ENCODE measurements at places on chromosomes 5 and 9.

GRCh38 chr5:141484310-141484640 lies 555 bp upstream of the PCDHGC4 start:
- no peak for DNase-seq

- DNase-seq: no peak
Measured at GRCh38 chr5:146313027-146313426, 25.6 kb upstream of the POU4F3 start.

DNA sequence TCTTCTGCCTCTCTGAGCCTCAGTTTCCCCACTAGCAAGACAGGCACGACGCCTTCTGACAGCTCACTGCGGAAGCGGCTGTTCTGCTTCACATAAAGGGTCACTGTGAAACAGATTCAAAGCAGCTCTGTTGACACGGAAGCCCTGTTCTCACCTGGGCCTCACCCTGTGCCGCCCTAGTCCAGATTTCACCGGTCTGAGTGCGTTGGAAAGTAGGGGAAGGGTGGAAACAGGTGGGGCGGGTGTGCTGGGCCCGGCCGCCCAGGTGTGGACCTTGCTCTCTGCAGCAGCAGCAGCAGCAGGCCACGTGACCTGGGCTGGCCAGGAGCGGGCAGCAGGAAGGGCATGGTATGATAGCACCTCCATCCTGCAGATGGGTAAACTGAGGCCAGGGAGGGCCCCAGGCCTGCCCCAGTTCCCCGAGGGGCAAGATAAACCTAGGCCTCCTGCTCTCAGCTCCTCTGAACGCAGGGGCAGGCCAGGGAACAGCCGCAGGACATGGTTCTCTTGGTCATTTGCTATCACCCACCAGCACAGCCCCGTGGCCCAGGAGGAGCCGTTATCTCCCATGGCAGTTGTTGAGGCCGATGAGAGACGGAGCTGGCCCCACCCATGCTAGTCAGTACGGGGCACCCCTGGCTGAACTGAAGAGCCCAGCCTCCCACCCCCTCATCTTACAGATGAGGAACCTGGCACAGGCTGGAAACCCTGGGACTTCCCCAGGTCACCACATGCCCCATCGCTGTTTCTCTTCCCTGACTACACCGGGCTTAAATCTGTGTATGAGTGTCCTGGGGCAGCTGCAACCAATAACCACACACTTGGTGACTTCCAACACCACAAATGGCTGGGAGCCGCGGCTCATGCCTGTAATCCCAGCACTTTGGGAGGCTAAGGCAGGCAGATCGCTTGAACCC lies 12.1 kb downstream of the PTGES2 start:
- DNase-seq: no peak

DNA sequence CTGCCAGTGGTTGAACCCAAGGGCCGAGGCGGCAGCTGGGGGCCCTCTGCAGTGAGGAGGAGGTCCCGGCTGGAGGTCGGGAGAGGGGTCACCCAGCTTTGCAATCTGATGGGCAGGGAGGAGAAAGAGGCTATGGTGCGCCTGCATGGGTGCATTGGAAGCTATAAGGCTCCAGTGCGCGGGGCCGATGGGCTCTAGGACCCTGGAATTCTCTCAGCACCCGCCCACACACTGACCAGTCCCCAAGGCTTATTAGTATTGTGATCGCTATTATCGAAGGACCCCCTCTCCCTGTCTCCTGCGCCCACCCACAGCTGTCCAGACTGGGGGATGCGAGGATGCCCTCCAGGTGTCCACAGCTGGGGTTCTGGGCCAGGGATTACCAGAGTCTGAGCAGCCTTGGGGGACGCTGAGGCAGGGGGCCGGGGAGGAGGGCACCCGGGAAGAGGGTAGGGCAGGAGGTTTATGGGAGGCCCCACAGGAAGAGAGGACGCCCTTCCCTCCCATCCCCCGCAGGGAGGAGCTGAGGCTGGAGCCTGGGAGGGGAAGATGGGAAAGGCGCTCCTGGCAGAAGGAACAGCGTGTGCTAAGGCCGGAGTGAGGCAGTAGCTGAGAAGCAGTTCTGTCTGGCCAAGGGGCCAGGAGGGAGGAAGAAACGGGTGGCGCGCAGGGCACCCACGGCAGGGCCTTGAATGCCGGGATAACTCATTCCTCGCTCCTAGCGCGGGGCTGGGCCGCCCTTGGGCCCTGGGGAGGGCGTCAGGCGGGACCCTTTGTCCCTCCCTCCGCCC lies 24.2 kb downstream of the C9orf50 start:
- DNase-seq: no peak

DNA sequence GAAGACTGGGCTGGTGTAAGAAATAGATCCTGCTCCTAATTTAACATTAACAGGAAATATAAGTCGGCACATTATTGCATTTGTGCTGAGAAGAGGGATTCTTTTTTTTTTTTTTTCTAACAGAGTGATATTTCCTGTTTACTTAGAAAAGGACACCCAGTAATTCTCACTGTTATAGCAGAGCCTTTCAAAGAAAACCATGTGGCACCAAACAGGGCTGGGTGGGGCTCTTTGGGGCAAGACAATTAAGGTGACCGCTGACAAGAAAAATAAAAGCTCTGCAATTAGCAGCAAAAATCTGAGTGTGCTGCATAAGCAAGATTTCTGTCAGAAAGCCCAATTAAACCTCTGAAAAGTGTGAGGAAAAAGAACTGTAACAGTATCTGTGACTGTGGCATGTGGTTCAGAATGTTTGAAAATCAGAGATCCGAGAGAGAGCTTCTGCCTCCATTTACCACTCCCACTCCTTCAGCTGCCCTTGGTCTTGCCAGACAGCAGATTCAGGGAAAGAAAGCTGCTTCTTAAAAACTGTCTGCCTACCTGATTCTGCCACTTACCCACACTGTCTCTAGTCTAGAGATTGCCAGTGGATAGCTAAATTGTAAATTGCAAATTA lies 77.1 kb upstream of the IQGAP2 start:
- DNase-seq: no peak

DNA sequence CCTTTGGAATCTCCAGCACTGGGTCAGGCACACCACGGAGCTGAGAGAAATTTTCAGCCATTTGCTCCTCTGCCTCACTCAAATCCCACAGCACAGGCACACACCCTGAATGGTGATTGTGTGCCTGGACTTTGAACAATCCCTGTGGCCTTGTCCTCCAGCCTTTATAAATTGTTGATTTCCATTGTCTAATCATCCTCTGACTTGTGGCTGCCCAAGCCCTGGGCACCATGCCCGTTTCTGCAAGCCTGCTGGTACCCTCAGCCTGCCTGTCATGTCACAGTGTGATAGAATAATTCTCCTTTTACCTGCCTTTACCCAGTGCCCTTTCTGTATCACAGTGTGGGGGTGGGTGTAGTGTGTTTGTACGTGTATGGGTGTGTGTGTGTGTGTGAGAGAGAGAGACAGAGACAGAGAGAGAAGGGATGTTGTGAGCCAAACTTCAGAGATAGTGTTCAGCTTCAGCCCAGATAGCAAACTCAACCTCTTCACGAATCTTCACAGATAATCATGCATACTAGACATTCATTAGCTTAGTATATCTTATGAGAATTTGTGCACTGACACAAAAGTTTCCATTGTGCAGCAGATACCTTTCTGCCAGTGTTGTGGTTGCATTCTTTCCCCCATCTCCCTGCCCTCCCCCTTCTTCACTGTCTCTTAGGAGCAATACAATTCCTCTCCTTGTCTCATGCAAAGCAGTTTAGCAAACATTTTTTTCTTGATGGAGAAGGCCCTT lies 27.8 kb upstream of the SLC44A1 start:
- no peak for DNase-seq

DNA sequence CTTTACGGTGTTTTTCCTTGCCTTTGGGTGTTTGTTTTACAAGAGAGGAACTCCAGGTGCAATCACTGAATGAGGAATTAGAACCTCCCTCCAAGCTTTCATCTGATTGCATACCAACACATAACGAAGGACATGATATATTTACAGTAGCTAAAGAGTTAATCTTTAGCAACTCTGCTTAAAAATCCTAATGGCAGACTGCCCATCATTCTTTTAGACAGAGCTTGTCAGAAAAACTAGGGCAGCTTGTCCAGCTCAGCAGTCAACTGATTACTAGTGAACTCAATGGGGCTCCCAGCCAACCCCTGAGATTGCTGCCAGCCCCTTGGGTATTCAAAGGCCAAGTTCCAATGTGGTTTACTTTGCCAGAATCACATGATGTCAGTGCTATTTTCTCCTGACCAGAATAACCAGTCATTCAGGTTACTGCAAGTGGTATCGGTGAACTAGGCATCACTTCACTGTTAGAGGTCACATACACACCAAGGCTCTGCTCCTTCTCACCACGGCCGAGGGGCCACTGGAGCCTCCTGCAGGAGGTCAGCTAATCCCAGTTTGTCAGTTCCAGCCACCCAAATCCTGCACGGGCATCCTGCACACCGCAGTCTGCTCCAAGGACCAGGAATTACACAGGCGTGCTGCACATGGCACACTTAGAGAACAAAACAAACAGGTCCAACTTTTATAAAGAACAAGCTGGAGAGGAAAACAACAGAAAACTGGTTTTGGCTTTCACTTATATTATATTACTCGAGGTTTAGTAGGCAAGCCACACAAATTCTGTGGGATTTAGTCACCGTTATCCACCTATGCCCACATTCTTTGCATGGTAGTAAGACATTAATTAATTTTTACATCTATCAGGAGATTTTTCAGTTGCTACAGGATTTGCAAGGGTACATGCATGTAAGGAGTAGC lies 62.5 kb downstream of the NFIB start:
- peak; percentile 100 for DNase-seq

- DNase-seq: no peak
Measured at GRCh38 chr9:132249690-132250089, 87.8 kb downstream of the NTNG2 start.

DNA sequence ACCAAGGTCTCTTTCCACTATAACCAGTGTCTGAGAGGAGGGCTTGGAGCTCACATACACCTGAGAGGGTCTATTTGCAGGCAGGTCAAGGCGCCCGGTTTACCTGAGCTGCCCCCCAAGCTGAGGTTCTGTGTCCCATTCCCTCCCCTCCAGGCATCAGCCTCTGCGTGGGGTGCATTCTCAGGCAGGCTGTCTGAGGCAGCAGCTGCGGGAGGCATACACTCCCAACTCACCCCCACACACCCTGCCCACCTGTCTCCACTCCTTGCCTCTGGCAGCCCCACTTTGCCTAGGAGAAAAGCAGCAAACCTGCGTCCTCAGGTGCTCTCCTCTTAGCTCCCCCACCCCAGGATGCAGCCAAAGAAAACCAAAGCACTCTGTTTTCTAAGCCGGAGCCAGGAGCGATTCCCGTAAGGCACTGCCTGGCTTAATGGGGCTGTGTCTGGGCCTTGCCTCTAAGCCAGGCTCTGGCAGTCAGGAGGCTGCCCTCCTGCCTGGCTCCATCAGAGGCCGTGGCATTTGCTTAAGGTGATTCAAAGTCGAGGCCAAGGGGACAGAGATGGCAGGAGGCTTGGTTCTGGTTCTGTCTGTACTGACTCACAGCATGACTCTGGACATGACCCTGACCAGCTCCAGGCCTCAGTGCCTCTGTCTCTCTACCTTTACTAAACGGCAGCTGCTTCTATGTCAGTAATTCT lies 139.2 kb upstream of the TRIM32 start:
- no peak for DNase-seq

GRCh38 chr9:27293996-27294395 lies 3.0 kb downstream of the EQTN start:
- DNase-seq: no peak

- DNase-seq: no peak
Measured at GRCh38 chr5:128762661-128763306, 202.5 kb upstream of the SLC27A6 start.

- no peak for DNase-seq
Measured at GRCh38 chr9:98786750-98787510, 9.4 kb downstream of the ANKS6 start.

DNA sequence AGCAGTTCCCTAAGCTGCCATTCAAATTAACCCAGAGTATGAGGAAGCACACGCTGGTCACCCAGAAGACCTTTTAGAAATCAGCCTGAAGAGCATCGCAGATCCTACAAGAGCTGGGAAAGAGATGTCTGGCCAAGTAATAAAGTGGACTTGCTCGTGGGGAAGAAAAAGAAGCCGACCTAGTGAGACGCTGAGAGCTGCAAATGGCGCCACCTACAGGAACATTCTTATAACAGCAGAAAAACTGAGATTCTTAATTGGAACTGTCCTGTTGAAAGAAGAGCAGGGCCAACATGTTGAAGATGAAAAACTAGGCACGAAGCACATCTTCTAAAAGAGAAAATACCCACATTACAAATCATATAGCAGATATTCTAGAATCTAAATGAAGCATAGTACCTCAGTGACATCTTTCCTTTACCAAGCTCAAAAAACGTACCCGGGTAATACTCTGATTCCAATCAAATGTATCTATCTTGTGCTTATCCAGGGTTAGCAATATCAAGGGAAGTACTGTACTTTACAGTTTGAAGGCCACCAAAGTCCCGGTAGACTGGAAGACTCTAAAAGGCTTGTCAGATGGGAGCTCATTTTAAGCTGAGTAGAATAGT lies 3.9 kb upstream of the GNAQ start:
- DNase-seq: peak; percentile 30

DNA sequence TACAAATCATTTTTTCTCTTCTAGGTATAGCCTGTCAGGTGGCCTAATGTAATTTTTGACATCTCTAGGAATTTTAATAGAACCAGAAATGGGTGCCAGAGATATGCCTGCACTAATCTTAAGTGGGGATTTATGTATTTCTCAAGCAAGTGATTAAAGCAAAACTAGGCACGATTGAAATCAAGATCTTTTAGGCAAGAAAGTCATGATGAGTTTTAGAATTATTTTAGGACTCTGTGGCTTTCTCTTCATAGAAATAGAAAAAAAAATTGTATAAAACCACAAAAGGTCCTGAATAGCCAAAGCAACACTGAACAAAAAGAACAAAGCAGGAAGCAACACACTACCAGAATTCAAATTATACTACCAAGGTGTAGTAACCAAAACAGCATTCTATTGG lies 952 bp upstream of the AMACR start:
- DNase-seq: no peak

DNA sequence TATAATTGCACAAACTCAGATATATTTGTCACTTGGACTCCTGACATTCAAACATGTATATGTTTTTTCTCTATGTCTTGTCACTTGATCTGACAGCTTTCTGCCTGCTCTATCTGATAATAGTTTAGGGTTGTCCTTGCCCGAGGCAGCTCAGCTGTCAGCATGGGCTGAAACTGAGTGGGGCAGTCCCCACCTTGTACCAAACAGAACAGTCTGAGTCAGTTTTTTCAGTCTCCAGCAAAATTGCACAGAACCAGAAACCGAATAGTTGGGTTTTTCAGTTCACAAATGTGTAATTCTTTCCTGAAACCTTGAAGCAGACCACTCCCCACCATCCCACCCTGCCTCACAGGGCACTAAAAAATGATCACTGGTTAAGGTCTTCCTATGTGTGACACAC lies 9.5 kb upstream of the HAND1 start:
- no peak for DNase-seq

Data from NCI-H446 (cell line).